Sigmoid colon (tissue), 7 donors: ENCODE measurements at places on chromosomes 3 and 15. TPM values are rescaled to one million over a fixed set of nuclear protein-coding genes. Genes with fewer than 3 reads are reported as not detected.

DNA sequence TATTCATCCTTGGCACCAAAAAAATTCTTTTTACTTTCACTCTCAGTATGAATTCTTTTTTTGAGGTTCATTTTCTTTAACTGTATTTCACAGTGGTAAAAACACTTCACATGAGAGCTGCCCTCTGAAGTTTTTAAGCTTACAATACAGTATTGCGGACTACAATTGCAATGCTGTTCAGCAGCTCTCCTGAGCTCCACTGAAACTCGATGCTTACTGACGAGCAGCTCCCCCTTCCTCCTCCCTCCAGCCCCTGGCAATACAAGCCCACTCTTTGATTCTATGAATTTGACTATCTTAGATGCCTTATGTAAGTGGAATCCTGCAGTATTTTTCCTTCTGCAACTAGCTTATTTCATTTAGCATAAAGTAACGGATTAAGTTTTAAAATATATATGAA is 183.4 kb downstream of the ADAMTS17 start:
- no peak for DNase-seq

NAA50 gene
- 51.0 TPM for total RNA-seq

GRCh38 chr3:165800970-165801369 is 36.3 kb downstream of the BCHE start:
- no peak for DNase-seq

ZNF385D gene
- total RNA-seq = 3.9 TPM

DNA sequence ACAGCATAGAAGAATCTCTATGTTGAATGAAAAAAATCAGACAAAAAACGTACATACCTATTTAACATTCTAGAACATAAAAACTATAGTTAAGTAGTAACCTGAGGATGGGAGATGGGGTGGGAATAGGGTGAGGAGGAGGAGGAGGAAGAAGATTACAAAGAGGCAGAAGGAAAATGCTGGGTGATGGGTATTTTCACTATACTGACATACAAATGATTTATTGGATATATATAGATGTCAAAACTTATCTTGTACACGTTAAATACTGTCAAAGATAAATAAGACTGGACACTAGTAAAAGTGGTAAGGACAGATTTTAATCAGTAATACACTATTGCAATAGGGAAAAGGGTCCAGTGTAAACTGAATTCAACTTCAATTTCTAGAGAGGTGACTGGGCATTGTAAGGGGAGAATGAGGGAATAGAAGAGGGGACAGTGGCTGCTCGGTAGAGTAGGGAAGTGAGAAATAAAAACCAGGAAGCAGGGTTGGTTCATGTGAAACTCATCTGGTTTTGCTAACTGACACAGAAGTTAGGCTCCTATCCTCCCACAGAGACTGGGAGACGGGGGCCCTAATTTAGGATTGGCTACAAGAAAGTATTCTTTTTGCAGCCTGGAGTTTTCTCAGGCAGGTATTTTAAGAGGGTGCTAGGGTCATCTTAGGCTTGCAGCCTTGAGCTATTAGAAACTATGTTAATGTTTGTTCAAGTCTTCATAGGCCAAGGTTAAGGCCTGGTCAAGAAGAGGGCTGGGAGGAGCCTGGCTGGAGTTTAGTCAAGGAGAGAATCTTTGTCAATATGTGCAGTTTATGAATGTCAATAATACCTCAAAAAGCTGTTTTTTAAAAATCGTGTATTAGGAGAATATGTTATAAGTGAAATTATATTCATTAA is 15.0 kb upstream of the C15orf61 start:
- no peak for DNase-seq

- DNase-seq = no peak
Observed at GRCh38 chr3:160480931-160481330, 31.3 kb upstream of the TRIM59 start.

DNA sequence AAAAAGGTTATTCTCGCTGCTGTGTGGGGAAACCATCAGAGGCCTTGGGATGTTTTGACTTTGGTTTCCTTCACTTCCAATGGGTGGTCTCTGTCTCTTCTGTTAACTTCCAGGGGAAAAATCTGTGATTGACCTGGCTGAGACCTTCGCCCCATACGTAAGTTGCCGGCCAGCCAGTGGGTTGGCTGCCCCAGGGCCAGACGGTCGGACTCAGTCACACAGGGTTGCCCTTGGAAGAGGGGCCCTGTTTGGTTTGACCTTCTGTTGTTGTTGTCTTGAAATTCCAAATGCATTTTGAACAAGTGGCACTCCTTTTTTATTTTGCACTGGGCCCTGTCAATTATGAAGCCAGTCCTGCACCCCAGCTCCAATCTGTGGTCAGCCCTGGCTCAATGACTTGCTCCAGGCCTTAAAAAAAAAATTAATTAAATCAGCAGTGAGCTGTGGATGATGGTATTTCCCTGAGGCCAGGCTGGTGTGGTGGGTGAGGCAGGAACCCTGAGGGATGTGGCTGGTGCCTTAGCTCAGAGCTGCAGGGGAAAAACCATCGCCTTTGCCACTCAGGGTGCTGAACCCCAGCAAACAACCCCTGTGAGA is 4.5 kb downstream of the FAM107A start:
- DNase-seq = no peak

MME gene
- 5.0 TPM for total RNA-seq

DNA sequence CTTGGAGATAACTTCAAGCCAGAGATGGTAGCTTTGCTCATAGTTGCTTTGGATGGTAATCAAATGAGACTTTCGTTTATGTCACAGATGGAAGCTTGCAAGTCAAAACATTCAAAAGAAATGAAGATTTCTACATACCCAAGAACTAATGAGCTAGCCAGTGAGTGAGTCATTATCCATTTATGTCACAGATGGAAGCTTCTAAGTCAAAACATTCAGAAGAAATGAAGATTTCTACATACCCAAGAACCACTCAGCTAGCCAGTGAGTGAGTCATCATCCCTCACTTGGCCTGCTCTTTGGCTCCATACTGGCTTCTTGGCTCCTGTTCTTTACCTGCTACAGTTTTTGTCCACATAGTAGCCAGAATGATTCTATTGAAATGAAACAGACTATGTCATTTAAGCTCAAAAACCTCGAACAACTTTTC is 559.8 kb upstream of the CBLB start:
- DNase-seq = peak; percentile 82

- no peak for DNase-seq
Observed at GRCh38 chr15:25967116-25967515, 104.0 kb upstream of the ATP10A start.

DNA sequence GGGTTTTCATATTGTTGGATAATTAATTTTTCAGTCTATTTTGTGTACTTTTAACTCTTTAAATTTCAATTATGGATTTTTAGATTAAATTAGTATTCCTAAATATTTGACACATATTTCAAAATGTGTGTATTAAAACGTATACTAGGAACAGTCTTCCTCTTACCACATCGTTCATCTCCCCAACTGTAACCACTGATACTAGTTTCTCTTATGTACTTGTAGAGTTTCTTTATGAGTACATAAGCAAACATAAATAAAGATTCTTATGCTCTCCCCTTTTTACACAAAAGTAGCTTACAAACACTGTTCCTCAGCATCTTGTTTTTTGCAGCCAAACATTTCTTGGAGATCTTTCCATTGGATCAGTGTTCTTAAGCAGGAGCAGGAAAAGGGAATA is 45.9 kb downstream of the CMSS1 start:
- DNase-seq = no peak

PEX11A gene
- total RNA-seq = 11.1 TPM

CYP11A1 gene
- total RNA-seq = 0.36 TPM

GRCh38 chr15:38611228-38611627 is 46.6 kb upstream of the RASGRP1 start:
- DNase-seq = no peak

NR1I2 gene
- total RNA-seq = 0.54 TPM

DNA sequence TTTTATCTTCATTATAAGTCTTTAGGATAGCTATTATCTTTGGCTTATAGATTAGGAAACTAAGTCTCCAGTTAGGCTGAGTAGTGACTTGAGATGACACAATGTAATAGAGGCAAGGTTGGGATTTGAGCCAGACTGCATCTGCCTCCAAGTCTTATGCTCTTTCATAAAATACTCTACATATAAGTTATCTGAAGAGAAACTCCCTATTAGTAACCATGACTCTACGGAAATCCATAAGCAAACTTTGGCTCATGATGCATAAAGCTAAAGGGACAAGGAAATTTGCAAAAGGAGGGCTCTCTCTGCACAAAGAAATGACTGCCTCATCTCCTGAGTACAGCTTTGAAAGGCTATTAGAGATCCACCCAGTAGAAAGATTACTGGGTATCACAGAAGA is 77.6 kb upstream of the FRMD4B start:
- no peak for DNase-seq

DNA sequence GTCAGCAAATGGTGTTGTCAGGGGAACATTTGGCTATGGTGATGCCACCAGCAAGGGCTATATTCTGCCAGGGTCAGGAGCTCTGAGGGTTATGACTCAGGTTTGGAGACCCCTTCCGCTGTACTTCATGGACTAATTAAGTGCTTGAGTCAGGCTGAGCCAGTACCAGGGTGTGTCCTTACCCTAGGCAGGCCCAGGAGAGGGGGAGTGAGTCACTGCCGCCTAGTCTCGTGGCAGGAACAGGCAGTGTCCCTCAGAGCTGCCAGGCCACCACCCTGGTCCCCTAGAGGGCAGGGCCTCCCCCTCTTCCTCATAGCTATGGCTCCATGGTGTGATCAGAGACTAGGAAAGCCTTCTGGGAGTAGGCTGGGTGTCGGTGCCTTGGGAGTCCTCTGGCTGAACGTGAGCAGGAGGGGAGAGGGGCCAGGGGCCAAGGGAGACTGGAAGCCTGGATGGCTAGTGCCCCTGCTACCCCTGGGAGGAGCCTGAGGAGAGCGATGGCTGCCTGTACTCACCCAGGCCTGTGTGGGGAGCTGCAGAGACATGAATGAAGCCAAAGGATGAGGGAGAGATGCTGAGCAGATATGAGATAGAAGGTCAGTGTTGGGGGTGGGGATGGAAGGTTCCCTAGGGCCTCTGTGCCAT is 10.6 kb downstream of the MAPKAPK3 start:
- DNase-seq = no peak

DNA sequence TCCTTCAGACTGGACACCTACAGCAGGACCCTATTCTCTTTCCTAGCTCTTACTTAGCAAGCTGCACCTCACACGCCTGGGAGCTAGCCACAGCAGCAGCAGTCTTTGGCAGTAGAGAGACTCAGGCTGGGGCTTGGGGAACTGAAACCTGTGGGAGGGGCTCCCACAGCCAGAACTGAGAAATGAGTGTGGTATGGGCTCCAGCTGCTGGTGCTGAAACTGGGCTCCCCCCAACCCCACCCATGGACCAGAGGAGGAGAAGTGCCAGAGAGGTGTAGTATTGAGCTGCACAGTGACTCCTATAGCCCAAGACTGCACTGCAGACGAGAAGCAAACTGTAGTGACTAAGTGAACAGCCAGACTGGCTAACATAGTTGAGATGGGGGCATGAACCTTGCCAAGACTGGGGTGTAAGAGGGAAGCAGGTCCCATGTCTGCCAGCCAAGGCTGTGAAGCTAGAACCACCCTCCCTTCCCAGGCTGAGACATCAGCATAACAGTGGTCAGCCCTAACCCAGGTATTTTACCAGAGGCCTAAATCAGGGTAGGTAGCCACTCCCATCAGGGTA is 62.5 kb downstream of the MYO5A start:
- DNase-seq = peak; percentile 68

DNA sequence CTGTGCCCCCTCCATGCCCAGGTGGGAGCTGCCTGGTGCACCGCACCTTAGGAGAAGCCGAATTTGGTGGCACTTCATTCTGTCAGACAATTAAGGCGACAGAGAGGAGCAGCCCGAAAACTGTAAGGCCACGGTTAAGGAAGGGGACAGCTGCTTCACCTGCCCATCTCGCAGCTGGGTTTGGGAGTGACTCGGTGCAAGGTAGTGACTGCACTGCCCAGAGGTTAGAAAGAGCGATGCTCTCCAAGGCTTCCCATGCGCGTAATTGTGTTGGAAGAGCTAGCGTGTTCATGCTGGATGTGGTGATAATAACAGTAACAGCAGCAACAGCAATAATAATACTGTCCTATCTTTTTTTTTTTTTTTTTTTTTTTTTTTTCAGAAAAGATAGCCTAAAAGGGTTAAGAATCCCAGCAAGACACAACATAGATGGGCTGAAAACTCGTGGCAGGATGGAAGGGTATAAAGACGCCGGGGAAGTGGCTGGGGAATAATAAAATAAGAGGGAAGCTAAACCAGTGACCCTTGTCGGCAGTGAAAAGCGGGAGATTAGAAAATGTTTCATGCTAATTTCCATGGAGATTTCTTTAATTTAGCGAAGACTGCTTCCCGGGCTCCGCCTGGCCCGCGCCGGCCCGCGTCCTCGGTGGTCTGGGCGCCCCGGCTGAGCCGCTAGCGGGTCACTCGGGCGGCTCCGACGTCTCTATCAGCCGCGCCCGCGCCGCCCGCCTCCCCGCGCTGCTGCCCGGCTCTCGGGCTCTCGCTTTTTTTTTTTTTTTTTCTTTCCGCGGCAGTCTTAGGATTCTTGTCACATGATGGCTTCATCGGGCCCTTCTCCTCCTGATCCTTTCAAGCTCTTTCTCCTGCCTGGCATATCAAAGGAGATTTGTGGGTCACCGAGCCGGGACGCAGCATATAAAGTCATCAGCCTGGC is 617.1 kb downstream of the NR2F2 start:
- DNase-seq = no peak

GRCh38 chr15:98154863-98155262 is 194.4 kb downstream of the ARRDC4 start:
- DNase-seq = no peak

DNA sequence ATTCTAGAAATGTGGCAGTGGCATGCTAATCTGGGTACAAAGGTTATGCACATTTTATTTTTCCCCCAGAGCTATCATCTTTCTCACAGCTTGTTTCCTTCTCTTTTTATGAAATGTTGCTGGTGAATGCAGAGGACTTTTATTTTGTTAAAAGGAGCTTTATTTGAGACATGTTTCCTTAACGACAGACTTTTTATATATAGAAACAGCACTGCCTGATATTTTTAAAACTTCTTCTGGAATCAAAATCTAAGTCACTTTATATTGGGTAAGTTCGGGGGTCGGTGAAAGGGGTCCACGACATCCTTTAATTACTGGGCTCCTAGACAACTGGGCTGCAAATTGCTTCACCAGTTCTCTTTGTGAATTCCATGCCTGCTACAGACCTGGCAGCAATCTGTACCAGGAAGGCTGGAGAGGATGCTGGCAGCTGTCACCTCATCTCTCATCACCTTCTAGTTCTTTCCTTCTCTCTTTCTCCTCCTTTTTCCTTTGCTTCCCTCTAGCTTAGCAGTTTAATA is 464.7 kb downstream of the PDCD6IP start:
- DNase-seq = no peak

- DNase-seq = no peak
Observed at GRCh38 chr15:57732526-57733331, 26.2 kb downstream of the POLR2M start.

DNA sequence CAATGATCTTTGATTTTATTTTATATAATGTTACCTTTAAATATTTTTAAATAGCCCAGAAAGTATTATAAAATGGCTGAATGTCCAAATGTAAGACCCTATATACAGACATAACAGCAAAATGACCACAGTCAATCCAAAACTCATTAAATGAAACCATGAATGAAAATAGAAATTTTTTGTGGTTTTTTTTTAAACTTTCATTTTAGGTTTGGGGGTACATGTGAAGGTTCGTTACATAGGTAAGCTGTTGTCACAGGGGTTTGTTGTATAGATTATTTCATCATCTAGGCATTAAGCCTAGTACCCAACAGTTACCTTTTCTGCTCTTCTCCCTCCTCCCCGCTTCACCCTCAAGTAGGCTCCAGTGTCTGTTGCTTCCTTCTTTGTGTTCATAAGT is 108.8 kb downstream of the FAIM start:
- DNase-seq = no peak
